ENCODE measurements at places on chromosomes 16 and 17. TPM values are rescaled to one million over a fixed set of nuclear protein-coding genes. Genes with fewer than 3 reads are reported as not detected.

NTN1 gene
- 0.37 TPM for total RNA-seq

GNAO1 gene
- total RNA-seq = 0.36 TPM

TEX19 gene
- total RNA-seq = 0.41 TPM

GRAP gene
- total RNA-seq = 0.34 TPM

FBXO31 gene
- total RNA-seq = 25.8 TPM

CETP gene
- not detected for total RNA-seq

LGALS9B gene
- not detected for total RNA-seq

CMTM2 gene
- not detected for total RNA-seq

KRT40 gene
- not detected for total RNA-seq

SUZ12 gene
- 23.7 TPM for total RNA-seq

KIFC3 gene
- 179 TPM for total RNA-seq

CCR7 gene
- total RNA-seq = 1.3 TPM

KRT35 gene
- total RNA-seq = not detected

TP53TG3F gene
- not detected for total RNA-seq

TMEM235 gene
- not detected for total RNA-seq

C17orf67 gene
- 2.4 TPM for total RNA-seq

ARHGAP44 gene
- 3.1 TPM for total RNA-seq

Data from A549 treated with ZK216348 at 1 μM for 4 hours (cell line).